ENCODE measurements at places on chromosomes 4 and X.

DNA sequence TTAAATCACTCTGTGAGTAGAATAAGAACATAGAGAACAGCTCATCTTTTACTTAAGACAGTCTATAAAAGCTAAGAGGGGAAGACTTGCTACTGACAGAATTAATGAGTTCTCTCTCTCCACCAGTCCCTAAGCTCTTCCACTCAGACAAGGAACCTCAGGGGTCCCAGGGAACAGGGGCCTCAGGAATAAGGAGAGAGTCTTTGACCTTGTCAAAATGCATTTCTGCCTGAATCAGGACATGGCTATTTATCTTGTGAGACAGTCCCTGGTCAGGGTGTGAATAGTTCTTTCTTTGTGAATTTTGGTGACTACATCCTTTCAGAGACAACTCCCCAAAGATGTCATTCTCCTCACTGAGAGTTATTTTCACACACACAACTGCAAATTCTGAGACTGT, 218.7 kb upstream of the HS3ST1 start:
- DNase-seq: no peak

DNA sequence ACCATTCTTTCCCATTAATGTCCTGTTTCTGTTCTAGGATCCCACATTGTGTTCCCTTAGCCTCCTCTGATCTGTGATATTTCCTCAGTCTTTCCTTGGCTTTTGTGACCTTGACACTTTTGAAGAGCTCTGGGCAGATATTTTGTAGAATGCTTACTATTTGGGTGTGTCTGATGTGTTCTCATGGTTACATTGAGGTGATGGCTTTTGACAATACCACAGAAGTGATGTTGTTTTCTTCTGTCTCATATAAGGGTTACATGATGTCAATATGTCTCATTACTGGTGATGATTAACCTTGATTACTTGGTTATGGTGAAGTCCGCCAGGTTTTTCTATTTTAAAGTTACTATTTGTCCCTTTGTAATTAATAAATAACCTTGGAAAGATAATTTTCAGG, 183.7 kb downstream of the SOWAHB start:
- DNase-seq: no peak

DNA sequence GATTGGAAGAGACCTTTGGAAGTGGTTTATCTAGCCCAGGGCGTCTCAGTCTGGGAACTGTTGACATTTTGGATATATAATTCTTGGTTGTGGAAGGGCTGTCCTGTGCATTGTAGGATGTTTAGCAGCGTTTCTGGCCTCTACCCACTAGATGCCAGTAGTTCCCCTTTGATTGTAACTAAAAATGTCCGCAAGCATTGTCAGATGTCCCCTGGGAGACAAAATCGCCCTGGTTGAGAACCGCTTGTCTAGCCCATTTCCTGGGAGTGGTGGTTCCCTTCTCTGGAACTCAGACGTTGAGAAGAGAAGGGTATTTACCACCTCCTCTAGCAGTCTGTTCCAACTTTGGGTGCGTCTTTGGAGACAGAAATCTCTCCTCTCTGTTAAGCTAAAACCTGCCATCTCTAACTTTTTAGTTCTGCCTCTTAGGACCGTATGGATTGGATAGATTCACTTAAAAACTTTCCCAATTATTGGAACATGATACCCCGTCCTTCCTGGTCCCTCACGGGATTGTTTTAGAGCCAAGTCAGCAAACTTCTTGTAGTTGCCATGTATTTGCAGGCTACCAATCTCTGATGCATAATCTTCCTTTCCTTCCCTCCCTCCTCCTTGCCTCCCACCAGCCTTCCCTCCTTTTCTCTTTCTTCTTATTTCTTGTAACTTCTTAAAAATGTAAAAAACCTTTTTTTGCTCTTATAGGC, 13.9 kb downstream of the TMEM165 start:
- no peak for DNase-seq

DNA sequence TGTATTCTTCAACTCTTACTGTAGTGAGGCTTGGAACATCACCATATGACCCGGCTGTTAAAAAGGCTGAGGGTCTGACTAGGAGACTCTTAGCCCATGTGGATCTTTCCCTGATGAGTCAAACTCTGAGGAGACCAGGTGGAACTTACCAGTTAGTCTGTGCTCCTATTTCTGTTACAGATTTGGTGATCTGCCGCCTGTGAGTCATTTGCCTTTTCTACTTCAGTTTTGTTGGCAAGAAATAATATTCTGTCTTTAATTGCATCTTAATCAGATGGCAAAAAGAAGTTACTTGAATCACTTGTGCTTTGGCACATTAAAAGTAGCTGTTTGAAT, 48.4 kb downstream of the MTM1 start:
- no peak for DNase-seq

DNA sequence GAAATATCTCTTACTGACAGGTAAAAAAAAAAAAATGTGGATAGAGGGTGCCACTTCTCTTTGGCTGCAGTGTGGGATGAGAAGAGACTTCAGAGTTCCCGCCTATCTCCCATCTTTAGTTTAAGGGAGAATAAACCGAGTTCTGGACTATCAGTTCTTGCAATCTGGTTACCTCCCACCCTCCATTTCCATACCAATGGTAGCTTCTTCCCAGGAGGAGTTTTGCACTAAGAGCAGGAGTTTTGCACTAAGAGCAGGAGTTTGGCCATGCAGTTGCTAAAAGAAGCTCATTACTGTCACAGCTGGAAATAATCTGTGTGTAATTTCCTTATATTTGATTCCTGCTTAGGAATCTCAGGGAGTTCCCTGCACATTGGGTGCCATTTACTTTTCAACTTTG, 10.8 kb upstream of the GUCY1B1 start:
- no peak for DNase-seq

DNA sequence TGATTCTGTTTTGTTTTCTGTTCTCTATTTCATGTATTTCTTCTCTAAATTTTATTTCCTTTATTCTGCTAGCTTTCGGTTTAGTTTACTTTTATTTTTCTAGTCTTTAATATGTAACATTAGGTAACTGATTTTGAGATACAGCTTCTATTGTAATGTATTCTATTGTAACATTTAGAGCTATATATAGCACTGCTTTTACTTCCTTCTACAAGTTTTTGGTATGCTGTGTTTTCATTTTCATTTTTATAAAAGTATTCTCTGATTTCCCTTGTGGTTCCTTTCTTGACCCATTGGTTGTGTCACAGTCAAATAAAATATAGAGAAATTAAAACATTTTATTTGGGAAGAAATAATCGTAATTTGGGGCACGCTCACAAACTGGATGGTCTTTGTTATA, 13.9 kb upstream of the CT47A1 start:
- DNase-seq: no peak

- DNase-seq: no peak
These were observed 385.6 kb upstream of the FGF16 start for GRCh38 chrX:77061545-77061944.

GRCh38 chr4:139768366-139768765, 102.7 kb downstream of the MGST2 start:
- no peak for DNase-seq

GRCh38 chr4:1879485-1879884, 8.3 kb downstream of the NSD2 start:
- no peak for DNase-seq

- DNase-seq: no peak
These were observed 21.6 kb downstream of the JAKMIP1 start for GRCh38 chr4:6178757-6179156.

GRCh38 chr4:184335520-184335919, 117.8 kb upstream of the ENPP6 start:
- DNase-seq: no peak

- DNase-seq: no peak
These were observed 239.1 kb downstream of the CAMK2D start for GRCh38 chr4:113522433-113522832.

- peak; percentile 45 for DNase-seq
These were observed 37.2 kb downstream of the ATP2B3 start for GRCh38 chrX:153554519-153555167.

DNA sequence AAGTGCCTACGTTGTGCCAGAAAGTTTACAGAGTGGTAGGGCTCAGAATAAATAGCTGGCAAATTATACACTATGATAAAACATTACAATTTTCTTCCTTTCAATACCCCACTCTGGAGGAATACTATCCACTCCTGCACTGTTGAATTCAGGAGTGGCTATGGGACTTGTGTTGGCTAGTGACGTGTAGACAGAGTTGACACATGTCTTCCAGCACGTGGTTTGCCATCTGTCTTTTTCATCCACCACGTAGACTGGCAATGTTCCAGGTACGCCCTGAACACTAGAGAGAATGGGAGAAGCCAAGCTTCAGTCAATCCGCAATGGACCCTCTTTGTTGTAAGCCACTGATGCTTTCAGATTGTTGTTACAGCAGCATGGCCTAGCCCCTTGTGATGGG, 168.8 kb upstream of the RBPJ start:
- peak; percentile 24 for DNase-seq

GRCh38 chr4:15349531-15349935, 78.3 kb upstream of the C1QTNF7 start:
- DNase-seq: no peak

GRCh38 chr4:115944146-115944905, 830.9 kb upstream of the NDST4 start:
- DNase-seq: no peak

GRCh38 chrX:36909676-36910030, 98.5 kb upstream of the FAM47C start:
- DNase-seq: no peak

DNA sequence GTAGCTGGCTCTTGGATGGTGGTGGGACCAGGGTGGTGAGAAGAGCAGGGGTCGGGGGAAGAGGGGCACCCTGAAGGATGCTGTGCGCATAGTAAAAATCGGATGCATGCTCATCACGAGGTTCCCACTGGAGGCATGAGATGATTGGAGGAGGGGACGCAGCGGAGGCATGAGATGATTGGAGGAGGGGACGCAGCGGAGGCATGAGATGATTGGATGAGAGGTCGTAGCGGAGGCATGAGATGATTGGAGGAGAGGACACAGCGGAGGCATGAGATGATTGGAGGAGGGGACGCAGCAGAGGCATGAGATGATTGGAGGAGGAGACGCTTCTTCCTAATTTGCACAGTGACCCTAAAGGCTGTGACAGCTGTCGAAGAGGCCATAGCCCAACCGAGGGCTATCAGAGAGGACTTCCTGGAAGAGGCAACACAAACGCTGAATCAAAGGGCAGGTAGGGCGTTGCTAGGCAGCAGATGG, 106.7 kb downstream of the ADRA2C start:
- DNase-seq: no peak

DNA sequence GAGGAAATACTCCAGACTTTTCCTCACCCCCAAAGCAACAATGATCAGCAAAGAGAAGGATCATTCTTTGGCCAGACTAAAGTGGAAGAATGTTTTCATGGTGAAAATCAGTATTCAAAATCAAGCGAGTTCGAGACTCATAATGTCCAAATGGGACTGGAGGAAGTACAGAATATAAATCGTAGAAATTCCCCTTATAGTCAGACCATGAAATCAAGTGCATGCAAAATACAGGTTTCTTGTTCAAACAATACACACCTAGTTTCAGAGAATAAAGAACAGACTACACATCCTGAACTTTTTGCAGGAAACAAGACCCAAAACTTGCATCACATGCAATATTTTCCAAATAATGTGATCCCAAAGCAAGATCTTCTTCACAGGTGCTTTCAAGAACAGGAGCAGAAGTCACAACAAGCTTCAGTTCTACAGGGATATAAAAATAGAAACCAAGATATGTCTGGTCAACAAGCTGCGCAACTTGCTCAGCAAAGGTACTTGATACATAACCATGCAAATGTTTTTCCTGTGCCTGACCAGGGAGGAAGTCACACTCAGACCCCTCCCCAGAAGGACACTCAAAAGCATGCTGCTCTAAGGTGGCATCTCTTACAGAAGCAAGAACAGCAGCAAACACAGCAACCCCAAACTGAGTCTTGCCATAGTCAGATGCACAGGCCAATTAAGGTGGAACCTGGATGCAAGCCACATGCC, 89.7 kb downstream of the TET2 start:
- DNase-seq: no peak

DNA sequence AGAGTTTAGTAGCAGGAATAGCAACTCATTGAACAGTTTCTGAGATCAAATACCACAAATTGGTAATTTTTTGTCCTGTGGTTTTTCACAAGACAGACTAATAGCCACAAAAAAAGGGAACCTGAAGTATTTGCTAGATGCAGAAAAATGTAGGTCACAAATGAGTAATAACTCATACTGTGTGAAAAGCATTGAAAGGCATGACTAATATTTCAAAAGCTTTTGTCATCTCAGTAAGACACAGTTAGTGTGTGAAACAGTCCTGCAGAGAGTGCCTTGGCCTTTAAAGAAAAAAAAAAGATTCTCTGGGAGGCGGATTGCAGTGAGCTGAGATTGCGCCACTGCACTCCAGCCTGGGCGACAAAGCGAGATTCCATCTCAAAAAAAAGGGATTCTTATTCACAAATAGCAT, 31.4 kb upstream of the SLC25A31 start:
- no peak for DNase-seq

DNA sequence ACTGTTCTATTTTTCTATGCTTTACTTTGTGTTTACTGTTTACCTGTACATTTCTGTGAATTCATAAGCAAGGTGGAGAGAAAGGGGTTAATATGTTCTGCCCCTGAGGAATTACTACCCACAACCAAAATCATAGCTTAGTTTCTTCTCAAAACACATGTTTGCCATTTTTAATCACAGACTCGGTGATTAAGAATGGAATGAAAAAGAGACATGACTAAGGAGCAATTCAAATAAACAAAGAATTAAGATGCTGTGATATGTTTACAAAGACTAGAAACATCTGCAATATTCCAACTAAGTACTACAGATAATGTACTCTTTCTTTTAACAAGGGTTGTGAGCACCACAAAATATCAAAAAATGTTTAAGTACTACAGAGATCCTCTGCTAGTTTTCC, 11.7 kb upstream of the FAT4 start:
- DNase-seq: no peak

GRCh38 chr4:159922119-159922518, 819.2 kb downstream of the RAPGEF2 start:
- DNase-seq: no peak

GRCh38 chrX:150581093-150581775, 12.8 kb downstream of the MTM1 start:
- no peak for DNase-seq

DNA sequence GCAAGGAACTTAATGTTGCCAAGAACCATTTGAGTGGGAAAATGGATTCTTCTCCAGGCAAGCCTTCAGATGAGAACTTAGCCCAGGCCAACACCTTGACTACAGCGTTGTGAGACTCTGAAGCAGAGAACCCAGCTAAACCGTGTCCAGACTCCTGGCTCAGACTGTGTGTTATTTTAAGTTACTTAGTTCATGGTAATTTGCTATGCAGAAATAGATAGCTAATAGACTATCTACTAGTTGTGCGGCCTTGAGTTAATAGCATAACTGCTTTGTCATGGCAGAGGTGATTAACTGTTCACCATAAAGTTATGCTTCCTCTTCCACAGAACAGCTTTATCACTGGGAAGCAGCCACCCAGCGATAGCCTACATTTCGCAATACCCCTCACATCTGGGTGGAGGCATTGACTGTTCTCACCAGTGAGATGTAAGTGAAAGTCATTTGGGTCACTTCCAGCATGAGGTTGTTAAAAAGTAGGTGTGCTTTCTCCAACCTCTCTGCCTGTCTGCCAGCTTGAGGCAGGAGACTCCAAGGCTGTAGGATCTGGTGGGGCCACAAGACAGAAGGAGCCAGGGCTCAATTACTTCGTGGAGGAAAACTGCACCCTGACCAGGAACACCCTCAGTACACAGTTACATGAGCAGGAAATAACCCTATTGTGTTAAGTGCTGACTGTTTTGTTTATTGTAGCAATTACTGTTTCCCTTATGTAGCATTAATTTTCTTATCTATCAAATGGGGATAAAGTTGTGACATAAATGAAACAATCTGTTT, 94.2 kb downstream of the GPAT3 start:
- no peak for DNase-seq

- DNase-seq: no peak
These were observed 84.2 kb downstream of the CHRNA9 start for GRCh38 chr4:40419231-40419912.

- no peak for DNase-seq
These were observed 8.2 kb downstream of the WDR1 start for GRCh38 chr4:10108391-10108790.
